ENCODE measurements at places on chromosomes 11 and 22.
A peak's percentile ranks its signal among the peaks of the same experiment; 100 is the strongest.

DNA sequence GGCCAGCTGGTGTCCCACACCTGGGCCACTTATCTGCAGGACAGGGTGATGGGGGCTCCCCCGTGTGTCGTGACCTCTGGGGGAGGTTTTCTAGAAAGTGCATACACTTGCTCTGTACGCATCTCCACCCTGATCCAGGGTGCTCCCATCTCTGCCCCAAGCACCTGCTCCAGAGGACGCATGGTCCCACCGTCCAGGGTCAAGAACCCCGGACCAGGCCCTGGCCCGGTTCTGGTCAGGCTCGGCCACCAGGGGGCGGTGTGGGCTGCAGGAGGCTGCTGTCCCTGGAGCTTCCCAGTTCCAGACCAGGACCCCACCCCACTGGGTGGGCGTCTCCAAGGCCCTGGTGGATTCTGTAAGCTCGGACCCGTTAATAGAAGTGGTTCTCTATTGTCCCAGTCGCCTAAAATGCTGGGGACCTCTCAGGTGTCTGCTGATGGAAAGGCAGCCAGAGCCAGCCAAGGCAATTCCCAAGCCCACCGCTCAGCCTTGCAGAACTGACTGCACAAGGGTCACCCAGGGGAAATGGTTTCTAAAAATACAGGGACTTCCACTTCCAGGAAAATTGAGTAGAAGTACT, 34.7 kb upstream of the SEPTIN5 start:
- peak; percentile 25 for DNase-seq

- no peak for DNase-seq
These were observed 18.0 kb upstream of the POU2AF1 start for GRCh38 chr11:111397034-111397433.

GRCh38 chr11:74696939-74697675, 34.1 kb downstream of the CHRDL2 start:
- no peak for DNase-seq

DNA sequence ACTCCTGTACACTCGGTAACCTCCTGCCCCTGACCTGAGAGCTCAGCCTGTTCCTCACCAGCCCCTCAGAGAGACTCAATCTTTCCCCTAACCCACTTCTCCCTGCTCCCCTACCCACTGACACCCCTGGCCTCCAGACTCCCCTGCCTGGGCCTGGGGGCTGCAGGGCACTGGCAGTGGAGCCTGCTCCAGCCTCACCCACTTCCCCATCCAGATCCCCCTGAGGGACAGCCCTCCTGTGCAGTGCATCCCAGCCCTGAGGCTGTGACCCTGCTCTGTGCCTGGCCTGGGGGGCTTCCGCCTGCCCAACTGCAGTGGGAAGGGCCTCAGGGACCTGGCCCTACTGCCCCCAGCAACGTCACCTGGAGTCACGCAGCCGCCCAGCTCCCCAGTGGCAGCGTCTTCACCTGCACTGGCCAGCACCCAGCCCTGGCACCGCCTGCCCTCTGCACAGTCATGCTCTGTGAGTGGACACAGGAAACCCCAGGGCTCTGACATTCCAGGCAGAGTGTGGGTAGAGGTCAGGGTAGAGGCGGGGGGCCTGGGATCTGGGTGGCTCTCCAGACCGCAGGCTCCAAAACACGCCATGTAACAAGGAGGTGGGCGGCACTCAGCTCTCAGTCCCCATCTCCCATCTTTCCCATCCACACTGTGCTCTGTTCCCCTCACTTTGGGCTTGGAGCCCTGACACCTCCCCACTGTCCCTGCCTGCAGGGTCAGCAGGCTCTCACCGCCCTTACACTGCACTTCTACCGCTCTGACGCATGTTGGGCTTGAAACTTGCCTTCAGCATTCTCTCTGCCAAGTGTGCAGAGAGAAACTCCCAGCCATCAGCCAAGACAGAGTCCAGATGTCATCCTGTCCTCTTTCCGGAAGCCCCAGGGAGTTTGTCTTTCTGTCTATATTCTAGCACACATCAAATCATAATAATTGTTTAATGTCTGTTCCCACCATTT, 5.1 kb downstream of the VSIG10L2 start:
- DNase-seq, result no peak

GRCh38 chr11:128593281-128593680, 5.9 kb upstream of the ETS1 start:
- no peak for DNase-seq

DNA sequence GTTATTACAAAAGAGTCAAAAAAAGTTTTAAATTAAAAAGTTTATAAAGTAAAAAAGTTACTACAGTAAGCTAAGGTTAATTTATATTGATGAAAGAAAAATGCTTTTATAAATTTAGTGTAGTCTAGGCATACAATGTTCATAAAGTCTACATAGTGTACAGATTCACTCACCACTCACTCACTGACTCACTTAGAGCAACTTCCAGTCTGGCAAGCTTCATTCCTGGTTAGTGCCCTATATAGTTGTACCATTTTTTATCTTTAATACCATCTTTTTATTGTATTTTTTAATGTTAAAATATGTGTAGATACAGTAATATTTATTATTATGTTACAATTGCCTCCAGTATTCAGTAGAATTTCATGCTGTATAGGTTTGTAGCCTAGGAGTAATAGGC, 2.6 kb upstream of the MMP10 start:
- no peak for DNase-seq

Measured in CD4-positive, alpha-beta T cell treated with Interleukin-4 for 1 hour (primary cell).